ENCODE measurements at places on chromosomes 11 and 22. TPM values are rescaled to one million over a fixed set of nuclear protein-coding genes. Genes with fewer than 3 reads are reported as not detected.

The SNX32 gene
- total RNA-seq, result 1.4 TPM

The OR4A16 gene
- not detected for total RNA-seq

The USH1C gene
- 81.7 TPM for total RNA-seq

DNA sequence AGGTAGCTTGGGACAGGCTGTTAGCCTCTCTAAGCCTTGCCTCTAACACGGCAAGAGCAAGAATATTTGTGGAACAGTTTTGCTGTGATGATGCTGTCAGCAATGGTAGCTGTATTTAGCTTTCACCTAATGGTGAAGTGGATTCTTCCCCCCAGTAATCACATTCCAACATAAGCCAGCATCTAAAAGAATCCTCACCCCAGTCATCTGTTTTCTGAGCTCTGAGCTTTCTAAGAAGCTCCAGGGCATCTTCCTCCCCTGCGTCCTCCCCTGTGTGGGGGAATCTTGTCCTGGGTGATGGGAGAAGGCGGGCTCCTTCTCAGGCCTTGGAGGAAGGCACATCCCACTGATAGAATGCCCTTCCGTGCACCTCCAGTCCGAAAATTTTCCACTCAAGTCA, 367.6 kb downstream of the BRD1 start:
- DNase-seq, result no peak

The GUCD1 gene
- total RNA-seq, result 188 TPM

DNA sequence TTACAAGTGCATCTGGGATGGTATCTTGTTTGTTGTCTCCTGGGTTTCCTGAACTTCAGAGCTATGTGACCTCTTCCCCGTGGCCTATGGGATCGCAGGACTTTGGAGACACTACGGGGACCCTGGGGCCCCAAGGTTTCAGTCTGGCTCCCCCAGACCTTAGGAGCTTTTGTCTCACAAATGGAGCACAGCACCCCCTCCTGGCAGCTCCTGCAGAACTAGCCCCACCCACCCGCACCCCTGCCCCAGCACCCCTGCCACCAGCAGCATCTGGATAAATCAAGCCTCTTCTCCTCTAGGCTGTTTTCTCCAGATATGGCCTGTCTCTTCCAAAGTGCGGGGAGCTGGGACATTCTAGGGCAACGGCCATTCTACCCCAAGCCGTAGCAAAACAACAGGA, 10.4 kb downstream of the RCOR2 start:
- DNase-seq, result no peak

The PLEKHB1 gene
- 11.4 TPM for total RNA-seq

- DNase-seq, result no peak
These were observed 43.0 kb downstream of the TRMU start for GRCh38 chr22:46378426-46379065.

- DNase-seq, result peak; percentile 93
These were observed at the start of gene CAPN5 for GRCh38 chr11:77066229-77067042. CAPN5 (plus strand) TSS chr11:77066971; CDS start chr11:77084887, 17,916 bp downstream.

DNA sequence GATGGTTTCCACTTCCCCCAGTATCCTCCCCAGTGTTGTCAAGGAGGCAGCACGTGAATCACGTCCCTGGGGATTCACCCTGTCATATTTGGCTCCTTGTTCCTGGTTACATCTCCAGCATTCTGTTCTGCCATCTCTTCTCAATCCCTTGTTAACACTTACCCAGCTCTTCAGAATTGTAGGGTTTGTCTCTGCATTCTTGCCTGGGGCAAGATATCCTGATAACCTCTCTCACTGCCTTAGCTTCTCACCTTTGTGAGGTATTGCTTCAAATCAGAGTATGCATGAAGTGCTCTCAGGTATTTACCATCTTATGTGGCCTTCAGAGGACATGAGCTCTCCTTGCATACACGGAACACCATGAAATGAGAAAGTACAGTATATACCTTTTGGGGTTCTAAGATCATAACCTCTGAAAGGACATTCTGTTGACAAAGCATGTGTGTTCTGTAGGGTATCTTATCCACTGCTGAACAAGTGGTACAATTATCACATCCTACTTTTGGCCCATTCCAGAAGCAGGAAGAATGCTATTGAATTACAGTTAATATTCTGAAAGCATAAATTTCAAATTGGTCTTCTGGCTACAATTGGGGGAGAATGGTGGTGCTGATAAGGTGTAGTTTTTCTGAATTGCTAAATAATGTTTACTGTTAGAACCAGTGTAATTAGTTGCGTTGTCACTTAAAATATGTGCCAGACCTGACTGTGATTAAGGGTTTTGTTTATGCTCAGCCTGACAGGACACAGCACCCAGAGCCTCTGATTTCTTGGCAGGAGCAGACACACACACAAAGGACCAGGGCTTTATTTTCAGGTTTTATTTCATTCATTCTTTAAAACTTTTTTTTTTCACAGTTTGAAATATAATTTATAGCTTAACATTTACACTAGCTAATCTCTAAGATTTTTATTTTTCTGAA, 32.7 kb downstream of the VSTM5 start:
- DNase-seq, result no peak

The OR8G5 gene
- not detected for total RNA-seq

DNA sequence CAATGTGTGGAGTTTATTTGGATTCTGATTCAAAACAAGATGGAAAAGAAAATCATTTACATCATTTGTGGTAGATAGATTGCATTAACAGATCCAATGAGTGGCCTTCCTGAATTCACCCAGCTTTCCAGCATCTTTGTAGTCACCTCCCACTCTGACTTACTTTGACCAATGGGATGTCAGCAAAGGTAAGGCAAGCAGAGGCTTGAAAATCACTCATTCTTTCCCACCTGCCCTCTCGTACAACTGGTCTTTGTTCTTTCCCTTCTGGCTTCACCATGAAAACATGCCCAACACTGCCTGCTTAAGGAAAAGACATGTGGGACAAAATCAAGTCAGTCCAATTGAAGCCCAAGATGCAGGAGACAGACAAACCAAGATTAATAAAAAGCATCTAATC, 202.1 kb downstream of the TTC28 start:
- DNase-seq, result no peak

DNA sequence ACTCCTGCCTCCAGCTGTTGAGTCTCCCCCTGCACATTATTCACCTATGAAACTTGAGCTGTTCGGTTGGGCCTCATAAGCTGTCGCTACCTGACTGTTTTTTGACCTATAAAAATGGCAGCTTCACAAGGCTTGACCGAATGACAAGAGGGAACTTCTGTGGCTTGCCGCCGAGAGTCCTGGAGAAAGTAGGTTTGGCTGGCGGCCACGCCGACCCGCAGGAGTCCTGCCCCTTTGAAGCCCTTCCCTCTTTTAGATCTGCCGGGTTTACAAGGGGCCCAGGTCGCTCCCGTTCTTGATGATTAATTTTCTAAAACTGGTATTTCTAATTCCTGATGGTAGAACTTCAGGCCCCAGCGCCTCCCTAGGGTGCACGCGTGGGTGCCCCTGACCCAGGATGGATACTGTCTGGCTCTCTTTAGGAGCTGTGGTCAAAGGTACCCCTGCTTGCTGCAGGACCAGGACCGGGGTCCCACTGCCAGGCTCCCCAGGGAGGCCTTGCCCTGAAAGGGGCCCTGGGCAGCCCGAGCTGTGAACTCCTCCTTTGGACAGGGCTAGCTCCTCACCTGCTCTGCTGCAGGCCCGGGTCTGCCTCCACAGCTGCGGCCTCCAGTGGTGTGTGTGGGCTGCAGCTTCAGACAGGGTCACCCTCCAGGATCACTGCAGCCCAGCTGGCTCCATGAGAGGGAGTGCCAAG, 171.8 kb downstream of the CTTN start:
- no peak for DNase-seq

DNA sequence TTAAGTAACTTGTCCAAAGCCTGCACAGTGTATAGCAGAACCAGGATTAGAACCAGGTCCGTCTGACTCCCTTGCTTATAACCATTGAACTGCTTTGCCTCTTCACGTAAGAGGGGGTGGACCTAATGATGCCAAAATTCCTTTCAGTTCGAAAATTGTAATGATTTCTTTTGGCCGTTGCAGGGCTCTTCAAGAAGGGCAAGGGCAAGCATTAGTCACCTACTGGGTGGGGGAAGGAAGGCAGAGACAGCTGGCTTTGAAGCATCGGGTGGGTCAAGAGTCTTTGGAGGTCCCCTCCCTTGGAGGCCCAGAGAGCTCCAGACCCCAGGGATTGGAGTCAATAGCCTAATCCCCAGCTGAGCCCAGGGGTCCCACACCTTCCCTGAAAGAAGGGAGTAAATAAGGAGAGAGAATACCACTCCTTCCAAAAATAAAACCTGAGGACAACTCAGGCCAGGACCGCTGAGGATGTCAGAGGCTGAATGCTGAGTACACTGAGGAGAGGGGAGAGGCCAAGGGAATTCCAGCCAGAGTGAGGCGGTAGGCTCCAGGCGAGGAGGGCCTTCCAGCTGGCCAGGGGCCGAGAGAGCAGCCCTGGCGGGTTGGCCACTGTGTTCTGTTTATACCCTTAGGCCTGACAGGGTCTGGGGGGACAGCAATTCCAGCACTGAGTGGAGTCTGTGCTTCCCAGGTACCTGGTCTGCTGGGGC, 14.1 kb downstream of the CREB3L1 start:
- no peak for DNase-seq

DNA sequence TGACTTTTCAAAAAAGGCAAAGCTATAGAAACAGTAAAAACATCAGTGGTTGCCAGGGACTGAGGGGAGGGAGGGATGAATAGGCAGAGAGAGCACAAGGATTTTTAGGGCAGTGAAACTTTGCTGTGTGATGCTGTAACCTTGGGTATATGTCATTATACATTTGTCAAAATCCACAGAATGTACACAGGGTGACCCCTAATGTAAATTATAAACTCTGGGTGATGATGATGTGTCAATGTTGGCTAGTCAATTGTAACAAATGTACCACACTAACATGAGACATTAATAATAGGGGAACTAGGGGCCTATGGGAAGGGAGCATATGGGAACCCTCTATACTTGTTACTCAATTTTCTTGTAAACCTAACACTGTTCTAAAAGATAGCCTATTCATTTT, 24.8 kb downstream of the RIBC2 start:
- no peak for DNase-seq

DNA sequence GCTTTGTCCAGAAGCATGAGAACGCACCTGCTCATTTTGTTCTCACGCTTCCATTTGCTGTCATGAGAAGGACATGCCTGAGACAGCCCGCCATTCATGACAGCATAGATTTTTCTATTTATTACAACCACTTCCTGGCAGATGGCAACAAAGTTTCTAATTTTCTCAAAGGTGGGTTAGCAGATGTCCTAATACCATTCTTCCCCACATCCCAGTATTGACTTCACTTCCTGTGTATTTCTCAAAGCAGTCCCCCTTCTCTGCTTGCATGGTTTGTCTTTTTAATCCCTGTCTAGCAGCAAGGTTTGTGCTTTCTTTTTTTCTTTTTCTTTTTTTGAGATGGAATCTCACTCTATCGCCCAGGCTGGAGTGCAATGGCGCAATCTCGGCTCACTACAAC, 94.3 kb downstream of the ISX start:
- no peak for DNase-seq

DNA sequence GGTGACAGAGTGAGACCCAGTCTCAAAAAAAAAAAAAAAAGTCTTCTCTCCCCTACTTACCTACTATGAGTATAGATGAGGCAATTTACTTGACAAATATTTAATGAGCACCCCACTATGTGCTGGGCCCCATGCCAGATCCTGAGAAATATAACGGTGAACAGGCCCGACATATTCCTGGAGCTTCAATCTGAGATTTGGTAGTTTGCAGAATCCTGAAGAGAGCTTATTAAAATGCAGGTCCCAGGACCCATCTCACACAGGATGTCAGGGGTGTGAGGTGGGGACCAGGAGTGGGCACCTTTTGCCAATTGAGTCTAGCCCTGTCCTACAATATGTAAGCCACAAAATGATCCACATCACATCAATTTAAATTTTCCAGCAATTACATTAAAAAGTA, 44.0 kb downstream of the KCNJ4 start:
- no peak for DNase-seq

The MCHR1 gene
- total RNA-seq, result 0.41 TPM

- no peak for DNase-seq
These were observed 33.8 kb downstream of the OR2AG2 start for GRCh38 chr11:6737872-6738466.

The MFNG gene
- 16.1 TPM for total RNA-seq

The TSGA10IP gene
- 0.19 TPM for total RNA-seq

DNA sequence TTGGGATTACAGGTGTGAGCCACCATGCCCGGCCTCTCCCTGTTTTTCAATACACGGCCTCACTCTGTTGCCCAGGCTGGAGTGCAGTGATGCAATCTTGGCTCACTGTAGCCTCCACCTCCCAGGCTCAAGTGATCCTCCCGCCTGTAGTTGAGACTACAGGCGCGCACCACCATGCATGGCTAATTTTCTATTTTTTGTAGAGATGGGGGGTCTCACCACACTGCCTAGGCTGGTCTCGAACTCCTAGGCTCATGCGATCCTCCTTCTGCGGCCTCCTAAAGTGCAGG, 11.5 kb downstream of the GATD1 start:
- no peak for DNase-seq

DNA sequence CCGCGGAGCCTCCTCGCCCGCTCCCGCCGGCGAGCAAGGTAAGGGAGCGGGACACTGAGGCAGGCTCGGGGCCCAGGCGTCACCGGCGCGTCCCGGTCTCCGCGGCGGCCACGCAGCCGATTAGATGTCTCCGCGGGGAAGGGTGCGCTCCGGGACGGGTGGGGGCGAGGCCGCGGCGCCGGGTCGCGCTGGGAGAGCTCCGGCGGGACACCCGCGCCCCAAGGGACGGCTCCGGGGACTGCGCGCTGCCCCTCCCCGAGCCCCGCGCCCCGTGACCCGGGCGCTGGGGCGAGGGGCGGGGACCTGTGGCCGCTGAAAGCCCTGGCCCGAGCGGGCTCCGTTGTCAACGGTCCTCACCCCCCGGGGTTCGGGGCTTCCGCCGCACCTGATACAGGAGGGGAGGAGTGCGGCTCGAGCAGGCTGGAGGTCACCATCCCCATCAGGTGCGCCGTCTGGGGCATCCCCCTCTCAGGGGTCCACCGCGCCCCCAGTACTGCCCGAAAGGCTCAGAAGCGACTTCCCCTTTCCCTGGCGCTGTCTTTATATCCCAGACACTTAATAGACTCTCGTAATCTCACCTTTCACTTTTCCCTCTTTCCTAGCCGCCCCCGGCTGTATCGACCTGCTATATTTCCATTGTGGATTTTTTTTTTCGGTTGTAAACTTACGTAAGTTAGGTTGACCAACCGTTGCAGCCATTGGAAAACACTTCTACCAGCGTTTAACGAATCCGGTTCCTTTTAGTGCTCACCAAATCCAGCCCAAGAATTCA, 573 bp downstream of the PPFIA1 start:
- peak; percentile 73 for DNase-seq

Data from mucosa of descending colon (tissue), 3 donors.